ENCODE measurements at places on chromosomes 7 and 10.
A peak's percentile ranks its signal among the peaks of the same experiment; 100 is the strongest.

GRCh38 chr10:102394079-102394800 lies 1.3 kb upstream of the NFKB2 start:
- DNase-seq = peak; percentile 99

DNA sequence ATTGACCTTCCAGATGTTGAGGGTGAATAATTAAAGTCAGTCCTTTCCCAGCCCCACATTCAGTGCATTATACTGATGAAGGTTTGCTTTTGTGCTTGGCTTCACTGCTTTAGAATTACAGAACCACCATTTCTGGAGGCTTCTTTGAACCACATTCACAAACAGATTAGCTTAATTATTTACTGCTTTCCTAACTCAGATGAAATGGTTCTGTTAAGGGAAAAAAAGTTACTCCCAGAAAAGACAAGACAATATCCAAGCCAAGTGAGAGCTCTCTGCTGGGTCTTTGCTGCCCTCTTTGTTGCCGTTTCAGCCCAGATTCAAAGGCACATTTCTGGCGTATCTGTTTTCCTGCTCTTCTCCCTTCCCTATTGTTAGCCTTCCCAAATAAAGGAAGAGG lies 188.9 kb downstream of the AHR start:
- no peak for DNase-seq

- DNase-seq = no peak
Observed at GRCh38 chr7:129707910-129708499, 96.5 kb downstream of the NRF1 start.

- DNase-seq = no peak
Observed at GRCh38 chr10:90276894-90277475, 575.6 kb downstream of the KIF20B start.

GRCh38 chr7:103065667-103066066 lies 8.9 kb downstream of the FBXL13 start:
- DNase-seq = no peak

DNA sequence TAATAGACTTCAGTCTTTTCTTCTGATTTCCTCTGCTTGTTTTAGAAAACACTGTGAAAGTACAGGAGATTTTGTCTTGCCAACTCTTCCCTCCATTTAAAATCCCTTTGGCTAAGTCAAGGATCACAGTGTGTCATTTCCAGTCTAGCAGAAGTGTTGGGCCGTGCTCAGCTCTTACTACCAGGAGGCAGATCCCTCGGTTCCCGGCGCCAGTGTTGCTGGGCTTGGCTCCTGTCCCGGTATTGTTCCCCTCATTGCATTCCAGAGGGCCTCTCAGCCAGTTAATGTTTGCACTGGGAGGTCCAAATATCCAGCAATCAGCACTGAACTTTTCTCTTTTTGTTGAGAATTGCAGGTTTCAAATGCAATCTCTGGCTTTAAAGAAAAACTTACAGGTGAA lies 612.1 kb upstream of the MGMT start:
- no peak for DNase-seq

DNA sequence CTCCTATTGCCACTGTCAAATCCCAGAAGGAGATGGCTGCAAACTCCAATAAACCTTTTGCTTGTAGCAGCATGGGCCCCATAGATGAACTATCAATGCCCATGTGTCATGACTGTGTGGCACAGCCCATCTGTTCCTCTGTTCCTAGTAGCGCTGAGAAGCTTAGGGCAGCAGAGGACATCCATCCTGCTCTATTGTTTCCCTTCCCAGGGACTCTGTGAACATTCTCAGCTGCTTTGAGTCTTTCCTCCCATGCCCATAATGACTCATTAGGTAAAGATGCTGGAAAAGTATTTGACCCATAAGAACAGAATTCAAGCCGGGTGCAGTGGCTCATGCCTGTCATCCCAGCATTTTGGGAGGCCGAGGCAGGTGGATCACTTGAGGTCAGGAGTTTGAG lies 28.3 kb downstream of the STMP1 start:
- no peak for DNase-seq

DNA sequence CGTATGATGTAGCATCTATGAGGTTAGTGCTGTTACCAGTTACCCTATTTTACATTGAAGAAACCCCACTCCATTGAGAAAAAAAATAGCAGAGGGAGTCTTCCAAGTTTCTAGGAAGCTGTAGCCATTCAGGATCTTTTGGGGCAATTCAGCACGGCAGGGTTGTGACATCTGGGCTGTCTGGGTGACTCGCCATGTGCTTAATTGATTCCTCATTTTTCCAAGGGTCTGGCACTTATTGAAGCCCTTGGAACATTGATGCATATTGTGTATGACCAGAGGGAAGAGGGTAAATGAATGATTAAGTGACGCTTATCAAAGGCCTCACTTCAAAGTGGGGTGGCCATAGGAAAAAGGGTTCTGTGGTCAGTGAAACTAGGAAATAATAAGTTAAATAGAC lies 248.7 kb downstream of the ARHGAP12 start:
- no peak for DNase-seq

- no peak for DNase-seq
Observed at GRCh38 chr10:129899276-129900130, 64.6 kb downstream of the EBF3 start.

- no peak for DNase-seq
Observed at GRCh38 chr10:14336736-14337135, 6.0 kb upstream of the FRMD4A start.

- no peak for DNase-seq
Observed at GRCh38 chr10:131933696-131934086, 32.9 kb downstream of the PPP2R2D start.

- DNase-seq = no peak
Observed at GRCh38 chr10:121553511-121554264, 44.6 kb downstream of the FGFR2 start.

DNA sequence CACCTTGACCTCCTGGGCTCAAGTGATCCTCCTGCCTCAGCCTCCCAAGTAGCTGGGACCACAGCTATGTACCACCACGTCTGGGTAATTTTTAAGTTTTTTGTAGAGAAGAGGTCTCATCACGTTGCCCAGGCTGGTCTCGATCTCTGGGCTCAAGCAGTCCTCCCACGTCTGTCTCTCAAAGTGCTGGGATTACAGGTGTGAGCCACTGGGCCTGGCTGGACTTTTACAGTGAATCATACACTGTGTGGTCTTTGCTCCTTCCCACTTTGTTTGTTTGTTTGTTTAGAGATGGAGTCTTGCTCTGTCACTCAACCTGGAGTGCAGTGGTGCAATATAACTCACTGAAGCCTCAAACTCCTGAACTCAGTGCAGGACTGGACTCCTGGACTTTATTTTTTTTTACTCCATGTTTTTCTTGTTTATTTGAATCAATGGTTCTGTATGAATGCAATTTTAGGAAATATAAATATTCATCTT lies 12.5 kb downstream of the PPIA start:
- DNase-seq = no peak

- no peak for DNase-seq
Observed at GRCh38 chr7:20474249-20474648, 141.2 kb upstream of the ABCB5 start.

- no peak for DNase-seq
Observed at GRCh38 chr10:16820421-16820820, 3.2 kb upstream of the RSU1 start.

- DNase-seq = no peak
Observed at GRCh38 chr10:28984431-28984830, 304.4 kb upstream of the LYZL1 start.

DNA sequence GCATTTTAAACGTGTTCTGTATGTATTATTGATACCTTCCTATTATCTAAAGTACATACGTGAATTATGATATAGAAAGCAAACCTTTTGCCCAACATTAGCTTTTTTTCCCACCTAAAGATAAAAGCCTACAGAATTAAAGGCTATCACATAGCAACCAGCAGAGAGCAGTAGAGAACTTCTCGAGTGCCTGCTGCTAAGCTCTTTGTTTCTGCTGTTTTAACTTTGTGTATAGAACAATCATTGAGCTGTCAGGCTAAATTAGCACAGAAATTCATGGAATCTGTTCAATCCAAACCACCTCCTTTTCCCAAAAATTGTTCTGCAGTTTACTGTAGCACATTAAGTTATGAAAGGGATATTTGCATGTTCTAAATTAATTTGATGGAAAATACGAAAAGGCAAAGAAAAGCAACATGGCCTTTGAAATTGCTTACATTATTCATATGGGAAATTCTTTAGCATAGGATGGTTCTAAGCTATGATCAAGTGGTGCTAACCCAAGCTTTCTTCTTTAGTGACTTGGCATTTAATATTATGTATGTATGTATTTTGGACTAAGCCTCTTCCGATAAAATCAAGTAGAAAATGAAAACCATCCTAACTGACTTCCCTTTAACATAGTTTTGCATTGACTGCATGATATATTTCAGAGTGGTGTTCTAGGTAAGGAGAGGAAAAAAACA lies 1288.5 kb downstream of the GATA3 start:
- DNase-seq = no peak

GRCh38 chr10:29689001-29689400 lies 54.2 kb upstream of the SVIL start:
- DNase-seq = no peak

DNA sequence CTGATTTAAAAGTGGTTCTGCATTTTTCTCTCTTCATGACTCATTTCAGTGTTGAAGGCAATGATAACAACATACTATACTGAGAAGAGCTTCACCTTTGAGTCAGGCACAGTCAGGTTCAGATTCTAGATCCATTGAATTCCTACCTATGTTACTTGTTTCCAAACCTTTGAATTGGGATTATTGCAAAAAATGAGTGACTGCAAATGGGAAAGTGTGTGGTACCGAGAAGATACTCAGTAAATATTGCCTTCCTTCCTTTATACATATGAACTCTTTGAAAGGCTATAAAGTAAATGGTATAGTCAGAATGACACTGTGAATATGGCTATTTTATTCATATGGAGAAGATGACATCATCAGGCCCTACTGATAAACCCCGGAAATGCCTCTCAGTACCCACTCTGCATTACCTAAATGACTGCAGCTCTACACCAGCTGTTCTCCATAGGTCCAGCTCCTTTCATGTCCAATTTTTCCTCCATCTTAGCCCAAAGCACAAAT lies 66.7 kb upstream of the FGL2 start:
- DNase-seq = no peak

DNA sequence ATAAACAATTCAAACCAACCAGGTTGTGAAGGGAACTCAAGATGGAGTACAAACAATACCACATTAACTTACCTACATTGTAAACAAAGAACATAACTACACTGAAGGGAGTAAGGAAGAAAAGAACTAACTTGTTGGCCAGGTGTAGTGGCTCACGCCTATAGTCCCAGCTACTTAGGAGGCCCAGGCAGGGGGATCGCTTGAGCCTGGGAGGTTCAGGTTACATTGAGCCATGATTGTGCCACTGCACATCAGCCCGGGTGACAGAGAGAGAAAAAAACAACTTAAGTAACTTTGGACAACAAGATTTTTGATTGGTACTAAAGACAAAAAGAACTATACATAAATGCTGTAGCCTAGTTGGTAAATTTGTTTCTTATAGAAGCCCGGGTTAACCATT lies 68.8 kb downstream of the TRIL start:
- no peak for DNase-seq

DNA sequence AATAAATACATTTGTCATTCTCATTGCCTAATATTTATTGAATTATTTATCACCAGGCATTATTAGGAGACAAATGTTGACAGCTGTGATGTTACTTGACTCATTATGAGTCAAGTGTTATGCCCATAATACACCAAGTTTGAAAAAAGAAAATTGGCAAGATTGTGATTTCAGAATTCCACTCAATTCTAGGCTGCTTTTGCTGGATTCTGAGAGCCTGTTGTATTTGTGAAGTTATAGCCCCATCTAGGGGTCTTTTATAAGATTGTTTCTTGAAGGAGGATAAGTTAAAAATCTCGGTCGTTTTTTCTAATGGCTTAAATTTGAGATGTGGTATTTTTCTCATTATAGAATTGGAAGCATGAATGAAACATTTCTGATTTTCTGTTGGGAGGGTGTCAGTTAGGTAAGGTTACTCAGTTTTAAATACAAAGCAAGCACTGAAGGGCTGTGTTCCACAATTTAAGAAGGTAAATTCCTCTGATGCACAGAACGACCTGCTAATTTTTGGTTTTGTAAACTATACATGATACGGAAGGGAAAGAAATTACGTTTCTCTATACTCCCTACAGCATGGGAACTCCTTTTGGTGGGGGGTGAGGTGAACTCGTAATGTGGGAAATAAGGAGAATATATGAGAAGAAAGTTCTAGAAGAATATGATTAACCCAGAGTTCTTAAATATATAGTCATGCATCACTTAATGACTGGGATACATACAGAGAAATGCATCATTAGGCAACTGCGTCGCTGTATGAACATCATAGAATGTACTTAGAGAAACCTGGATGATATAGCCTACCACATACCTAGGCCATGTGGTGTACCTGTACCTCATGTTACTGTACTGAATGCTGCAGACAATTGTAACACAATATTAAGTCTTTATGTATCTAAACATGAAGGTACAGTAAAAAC lies 2.6 kb downstream of the STK31 start:
- no peak for DNase-seq

- DNase-seq = no peak
Observed at GRCh38 chr7:110921595-110922151, 169.3 kb upstream of the LRRN3 start.

DNA sequence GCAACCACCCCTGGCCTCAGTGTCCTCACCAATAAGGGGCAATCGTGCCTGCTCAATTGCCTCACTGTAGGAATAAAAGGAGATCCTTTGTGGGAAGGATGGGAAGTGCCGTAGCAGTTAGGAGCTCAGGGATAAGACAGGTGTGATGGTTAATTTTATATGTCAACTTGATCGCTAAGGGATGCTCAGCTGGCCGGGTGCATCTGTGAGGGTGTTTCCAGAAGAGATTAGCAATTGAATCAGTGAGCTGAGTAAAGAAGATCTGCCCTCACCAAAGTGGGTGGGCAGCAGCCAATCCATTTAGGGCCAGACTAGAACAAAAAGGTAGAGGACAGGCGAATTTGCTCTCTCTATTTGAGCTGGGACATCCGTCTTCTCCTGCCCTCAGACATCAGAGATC lies 46.3 kb downstream of the BUB3 start:
- DNase-seq = no peak

- DNase-seq = no peak
Observed at GRCh38 chr10:30055226-30055662, 4.1 kb downstream of the JCAD start.

DNA sequence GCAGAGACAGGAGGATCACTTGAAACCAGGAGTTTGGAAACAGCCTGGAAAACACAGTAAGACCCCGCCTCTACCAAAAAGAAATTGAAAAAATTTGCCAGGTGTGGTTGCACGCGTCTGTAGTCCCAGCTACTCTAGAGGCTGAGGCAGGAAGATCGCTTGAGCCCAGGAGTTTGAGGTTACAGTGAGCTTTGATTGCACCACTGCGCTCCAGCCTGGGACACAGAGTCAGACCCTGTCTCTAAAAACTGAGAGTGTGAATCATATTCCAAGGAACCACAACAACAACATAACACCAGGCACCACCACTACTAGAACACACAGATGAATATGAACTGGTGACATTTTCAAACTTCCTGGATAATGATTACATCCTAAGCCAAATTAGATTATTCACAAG lies 324.2 kb downstream of the CALN1 start:
- DNase-seq = no peak

DNA sequence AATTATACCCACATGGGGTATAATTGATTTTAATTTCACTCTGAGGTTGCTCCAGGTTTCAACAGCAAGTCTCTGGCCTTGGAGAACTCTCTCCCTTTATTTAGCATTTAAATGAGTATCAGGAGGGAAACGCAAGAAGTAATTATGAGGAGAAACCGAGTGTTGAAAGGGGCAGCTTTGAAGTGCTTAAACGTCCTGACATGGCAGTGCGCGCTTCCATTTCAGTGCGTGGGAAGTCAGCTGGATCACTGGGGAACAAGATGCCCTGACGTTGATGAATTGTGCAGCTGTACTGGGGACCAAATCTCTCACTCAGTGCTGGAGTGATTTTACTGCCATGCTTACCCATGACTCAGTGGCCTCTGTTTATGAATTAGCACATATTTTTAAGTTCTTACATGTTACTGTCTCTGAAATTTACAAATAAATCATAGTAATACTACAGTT lies 106.0 kb upstream of the PRR15 start:
- no peak for DNase-seq
